ENCODE measurements at places on chromosomes 11 and 22.

- no peak for DNase-seq
Measured at GRCh38 chr11:120352405-120352804, 16.2 kb downstream of the ARHGEF12 start.

- DNase-seq: no peak
Measured at GRCh38 chr11:47469361-47470179, 20.6 kb upstream of the RAPSN start.

DNA sequence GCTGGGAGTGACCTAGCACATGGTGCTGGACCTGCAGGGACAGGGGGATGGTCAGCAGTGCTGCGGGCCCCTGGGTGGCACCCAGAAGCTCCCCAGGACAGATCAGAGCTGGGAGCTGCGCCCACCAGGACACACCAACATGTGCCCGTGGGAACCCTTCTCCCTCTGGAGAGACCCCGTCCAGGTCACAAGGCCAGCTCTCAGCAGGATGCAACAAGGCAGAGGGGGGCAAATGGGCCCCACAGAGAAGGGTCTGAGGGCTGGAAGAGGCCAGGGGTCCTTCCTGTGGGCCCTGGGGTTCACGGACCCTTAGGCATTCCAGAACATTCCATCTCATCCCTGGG is 6.2 kb downstream of the DUSP8 start:
- no peak for DNase-seq

GRCh38 chr11:2330696-2331095 is 28.9 kb downstream of the TSPAN32 start:
- DNase-seq: no peak

- peak; percentile 37 for DNase-seq
Measured at GRCh38 chr11:68312117-68312779, at the start of gene LRP5. Gene LRP5, plus strand, starts transcription at chr11:68312591. Its CDS starts 124 bp downstream, at chr11:68312715.

- no peak for DNase-seq
Measured at GRCh38 chr22:49008682-49009235, 818.9 kb downstream of the BRD1 start.
